Stimulated activated naive CD4-positive, alpha-beta T cell treated with Interleukin-2 at 50 U/mL for 16 hours (primary cell): ENCODE measurements at places on chromosomes 5 and 9.

DNA sequence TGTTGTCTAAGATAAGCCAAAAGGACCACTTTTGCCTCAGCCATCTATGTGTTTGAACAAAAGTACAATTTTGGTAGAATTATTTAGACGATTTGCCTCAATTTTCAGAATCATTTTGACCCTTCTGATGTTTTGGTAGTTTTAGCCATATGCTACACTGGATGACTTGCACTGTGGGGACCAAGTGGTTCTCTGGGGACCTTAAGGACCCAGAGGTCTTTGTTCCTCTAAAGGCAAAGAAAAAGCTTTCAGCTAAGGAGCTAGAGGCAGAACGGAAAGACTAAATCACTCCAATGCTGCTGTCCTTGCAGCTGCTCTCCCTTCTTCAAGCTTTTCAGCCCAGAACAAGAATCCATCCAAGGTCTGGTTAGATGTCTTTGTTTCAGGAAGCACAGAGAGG is 51.0 kb upstream of the APC start:
- no peak for DNase-seq

- no peak for DNase-seq
These were observed 85.9 kb downstream of the VAV2 start for GRCh38 chr9:133906218-133906617.

GRCh38 chr5:2096887-2097505 is 214.3 kb upstream of the IRX4 start:
- DNase-seq = no peak

GRCh38 chr5:159209438-159210209 is at the start of gene RNF145:
Gene RNF145 (minus strand): TSS chr5:159209553. CDS start chr5:159203617, 5,936 bp downstream.
- peak; percentile 92 for DNase-seq

DNA sequence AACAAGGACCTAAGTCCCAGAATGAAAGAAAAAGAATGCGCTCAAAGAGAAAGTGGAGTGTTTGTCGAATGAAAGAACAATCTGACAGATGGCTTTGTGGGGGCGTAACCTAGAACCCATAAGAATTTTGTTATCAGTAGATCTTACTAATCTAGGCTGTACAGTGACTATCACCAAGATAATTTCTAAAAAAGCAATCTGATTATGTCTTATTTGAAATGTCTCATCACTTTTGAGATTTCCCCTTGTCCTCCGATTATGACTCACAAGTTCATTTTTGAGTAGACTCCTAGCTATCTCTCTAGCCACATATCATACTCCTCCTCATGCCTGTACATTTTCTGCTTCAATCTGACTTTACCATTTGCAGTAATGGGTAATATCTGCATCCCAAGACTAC is 135.6 kb upstream of the SMARCA2 start:
- DNase-seq = peak; percentile 19

DNA sequence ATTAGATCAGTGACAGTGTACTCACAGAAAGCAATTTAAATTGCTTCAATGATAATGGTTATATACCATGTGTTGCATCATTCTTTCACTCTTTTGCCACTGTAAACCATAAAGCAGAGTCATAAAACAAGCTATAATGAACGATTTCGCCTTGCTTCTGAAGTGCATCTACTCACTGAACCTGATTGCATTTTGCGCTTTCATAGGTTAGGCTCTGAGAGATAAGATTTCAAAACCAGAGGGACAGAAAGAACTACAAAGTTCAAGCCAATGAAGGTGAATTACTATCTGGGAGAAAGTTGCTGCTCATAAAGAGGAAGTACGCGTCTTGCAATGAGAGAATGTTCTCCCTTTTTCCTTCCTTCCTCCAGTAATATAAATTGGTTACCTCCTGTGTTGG is 412.7 kb downstream of the CETN3 start:
- no peak for DNase-seq

DNA sequence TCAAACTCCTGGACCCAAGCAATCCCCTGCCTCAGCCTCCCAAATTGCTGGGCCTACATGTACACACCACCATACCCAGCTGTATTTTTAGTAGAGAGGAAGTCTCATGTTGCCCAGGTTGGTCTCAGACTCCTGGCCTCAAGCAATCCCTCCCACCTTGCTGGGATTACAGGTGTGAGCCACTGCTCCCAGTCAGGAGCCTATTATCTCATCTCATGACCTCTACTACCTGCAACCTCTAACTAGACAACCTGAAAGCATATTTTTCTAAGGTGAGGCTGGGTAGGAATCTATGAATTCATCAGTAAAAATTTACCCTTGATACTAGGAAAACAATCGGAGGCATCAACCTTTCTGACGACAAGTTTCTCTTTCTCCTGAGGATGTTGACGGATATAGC is 10.0 kb downstream of the FAM13B start:
- no peak for DNase-seq

DNA sequence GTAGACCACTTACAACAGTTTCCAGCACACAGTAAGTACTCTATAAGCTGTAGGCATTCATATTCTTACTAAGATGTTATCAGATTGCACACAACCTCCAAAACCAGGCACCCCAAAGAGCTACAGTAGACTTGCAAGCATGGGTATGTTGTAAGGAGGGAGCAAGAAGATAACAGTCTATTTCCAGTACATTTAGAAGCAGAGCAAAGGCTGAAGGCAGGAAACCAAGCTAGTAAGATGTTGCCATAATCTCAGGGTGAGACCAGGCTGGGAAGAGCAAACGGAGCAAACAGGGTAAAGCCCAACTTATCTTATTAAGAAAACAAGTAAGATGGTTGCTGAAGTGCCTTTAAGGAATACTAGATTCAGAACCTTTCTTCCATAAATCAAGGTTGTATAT is 161.1 kb downstream of the GLIS3 start:
- DNase-seq = no peak

DNA sequence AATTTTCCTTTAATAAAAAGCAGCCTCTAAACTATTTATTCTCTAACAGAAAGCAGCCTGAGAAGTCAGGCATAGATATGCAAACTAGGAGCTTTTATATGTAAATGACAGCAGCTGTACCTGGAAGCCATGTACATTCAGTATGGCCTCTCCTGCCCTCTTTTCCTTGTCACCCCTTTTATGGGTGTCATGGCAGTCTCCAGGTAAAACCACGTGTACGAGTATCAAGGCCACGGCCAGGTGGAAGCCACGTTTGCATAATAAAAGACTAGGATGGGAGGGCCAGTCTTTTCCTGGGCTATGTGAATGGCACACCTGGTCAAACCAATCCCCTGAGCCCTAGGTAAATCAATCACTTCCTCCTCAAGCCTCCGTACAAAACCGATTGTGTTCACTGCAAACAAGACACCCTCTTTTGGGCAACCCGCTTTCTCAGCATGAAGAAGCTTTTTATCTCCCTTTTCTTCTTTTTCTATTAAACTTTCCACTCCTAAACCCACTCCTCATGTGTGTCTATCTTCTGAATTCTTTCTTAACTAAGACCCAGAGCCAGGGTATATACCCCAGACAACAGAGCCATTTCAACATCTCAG is 419.5 kb upstream of the CTNND2 start:
- DNase-seq = no peak

GRCh38 chr5:173752653-173753052 is 135.5 kb upstream of the CPEB4 start:
- DNase-seq = no peak

DNA sequence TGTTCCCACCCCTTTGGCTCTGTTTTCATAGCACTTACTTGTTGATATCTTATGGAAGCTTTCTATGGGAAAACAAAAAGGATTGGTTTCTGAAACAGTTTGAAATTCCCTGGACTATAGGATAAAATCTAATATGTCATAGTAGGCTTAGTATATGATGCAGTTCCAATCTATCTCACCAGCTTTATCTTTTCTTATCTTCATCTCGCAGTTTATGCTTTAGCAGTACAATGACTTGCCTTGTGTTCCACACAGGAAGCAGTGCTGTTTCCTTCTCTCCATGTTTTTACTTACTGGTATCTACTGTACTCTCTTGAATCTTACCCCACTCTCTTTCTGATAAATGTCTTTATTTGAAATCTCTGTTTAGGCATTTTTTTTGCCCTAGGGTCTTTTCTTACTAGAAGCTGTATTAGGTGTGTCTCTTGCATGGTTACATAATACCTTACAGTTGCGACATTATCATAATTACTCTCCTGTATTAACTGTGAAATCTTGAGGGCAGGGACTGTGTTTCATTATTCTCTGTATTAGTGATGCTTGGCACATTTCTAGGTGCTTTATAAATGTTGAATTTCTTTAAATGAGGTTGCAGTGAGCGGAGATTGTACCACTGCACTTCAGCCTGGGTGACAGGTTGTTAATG is 76.3 kb downstream of the FOCAD start:
- no peak for DNase-seq

DNA sequence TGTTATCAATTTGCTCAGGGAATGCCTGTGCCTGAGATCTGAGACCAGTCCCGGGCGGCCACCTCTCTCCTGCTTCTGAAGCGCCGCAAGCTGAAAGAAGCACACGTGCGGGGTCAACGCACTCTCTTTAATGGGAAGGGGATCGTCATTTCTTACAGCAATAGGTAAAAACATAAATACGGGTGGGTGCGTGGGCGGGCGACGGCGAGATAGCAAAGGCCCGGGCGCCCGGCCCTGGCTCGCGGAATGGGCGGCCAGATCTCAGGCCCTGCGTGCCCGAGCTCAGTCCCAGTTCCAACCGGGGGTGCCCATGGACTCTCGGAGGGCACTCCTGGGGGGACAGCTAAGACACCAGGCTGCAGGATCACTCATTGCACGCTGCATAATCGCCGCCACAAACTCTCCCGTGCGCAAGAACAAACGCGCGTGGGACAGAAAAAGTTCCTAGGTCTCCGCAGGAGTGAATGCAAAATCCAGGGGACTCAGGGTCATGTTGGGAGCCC is 3.0 kb downstream of the NKX2-5 start:
- no peak for DNase-seq

GRCh38 chr5:133425222-133425621 is 187.1 kb downstream of the FSTL4 start:
- no peak for DNase-seq

DNA sequence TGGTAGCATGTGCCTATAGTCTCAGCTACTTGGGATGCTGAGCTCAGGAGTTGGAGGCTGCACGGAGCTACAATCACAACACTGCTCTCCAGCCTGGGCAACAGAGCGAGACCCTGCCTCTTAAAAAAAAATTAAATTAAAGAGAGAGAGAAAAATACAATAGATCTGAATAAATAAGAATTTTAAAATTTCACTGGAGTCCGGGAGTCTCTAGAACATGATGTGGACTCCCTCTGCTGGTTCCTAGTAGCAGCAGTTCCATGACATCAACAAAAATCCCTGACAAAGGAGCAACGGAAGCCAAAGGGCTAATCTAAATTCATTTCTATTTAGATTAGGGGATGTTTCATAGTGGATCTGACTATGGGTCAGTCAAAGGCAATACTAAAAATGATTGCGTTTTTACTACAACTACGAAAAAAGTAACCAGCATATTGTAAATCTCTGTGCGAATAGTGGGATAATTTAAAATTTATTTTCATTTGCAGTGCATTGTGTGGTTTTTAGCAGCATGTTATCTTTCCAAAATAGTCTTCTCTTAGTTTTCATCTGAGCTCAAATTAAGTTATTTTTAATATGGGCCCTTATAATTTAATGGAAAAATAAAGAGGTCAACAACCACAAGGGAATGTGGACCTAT is 6.7 kb downstream of the INIP start:
- DNase-seq = no peak

GRCh38 chr5:98771382-98772109 is 1.9 kb upstream of the RGMB start:
- peak; percentile 29 for DNase-seq
